ENCODE measurements at places on chromosomes 7 and 10.
A peak's percentile ranks its signal among the peaks of the same experiment; 100 is the strongest.

- peak; percentile 16 for DNase-seq
Observed at GRCh38 chr7:129376076-129376777, 58.0 kb upstream of the STRIP2 start.

GRCh38 chr7:2823130-2823529 lies 21.0 kb downstream of the GNA12 start:
- no peak for DNase-seq

GRCh38 chr7:6545398-6546126 lies 5.7 kb downstream of the GRID2IP start:
- DNase-seq = no peak

DNA sequence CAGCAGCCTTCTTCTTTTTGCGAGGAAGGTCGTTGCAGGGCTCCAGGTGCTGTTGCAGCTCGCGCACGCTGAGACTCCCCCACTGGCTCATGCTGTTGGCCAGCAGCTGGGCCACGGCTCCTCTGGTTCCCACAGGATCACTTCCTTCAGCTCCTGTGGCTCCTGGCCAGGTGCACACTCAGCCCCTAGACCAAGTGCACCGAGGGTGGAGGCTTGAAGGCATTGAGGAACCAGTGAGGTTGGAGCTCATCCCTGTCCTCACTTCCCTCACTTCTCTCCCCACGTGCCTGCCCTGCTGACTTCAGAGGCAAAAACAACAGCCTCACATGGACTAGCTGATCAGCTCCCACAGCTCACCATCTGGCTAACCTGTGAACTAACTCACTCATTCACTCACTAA lies 46.2 kb upstream of the ADRB1 start:
- no peak for DNase-seq

DNA sequence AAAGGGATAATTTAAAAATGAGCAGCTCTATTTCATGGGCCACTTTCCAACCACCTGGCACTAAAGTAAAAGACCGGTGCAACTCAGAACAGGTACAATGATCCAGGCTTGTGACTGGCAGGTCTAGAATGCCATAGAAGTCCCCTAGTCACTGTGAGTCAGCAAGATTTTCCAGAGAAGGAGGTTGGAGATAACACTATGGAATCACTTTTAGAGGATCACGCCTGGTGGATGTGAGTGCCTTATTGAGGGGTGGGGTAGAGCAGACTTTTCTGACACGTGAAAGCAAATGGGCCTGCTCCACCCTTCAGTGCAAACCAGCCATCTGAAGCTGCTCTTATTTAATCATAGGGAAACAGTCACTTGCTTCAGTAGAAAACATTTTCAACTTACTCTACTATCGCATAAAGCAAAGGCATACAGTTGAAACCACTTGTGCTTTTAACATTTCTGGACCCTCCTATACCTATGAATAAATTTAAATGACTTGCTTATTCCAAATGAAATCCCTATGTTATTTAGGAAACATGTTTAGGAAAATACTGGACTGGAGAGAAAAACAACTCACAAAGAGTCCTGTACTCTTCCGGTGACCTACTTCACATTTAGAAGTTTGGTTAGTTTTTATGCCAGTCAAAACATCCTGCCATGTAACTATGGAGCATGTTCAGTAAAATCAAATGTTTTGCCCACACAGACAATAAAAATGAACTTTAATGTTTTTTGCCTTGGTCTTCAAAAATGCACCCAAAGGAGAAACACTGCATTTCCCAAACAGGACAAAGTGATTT lies 21.5 kb upstream of the AKR1C1 start:
- no peak for DNase-seq

DNA sequence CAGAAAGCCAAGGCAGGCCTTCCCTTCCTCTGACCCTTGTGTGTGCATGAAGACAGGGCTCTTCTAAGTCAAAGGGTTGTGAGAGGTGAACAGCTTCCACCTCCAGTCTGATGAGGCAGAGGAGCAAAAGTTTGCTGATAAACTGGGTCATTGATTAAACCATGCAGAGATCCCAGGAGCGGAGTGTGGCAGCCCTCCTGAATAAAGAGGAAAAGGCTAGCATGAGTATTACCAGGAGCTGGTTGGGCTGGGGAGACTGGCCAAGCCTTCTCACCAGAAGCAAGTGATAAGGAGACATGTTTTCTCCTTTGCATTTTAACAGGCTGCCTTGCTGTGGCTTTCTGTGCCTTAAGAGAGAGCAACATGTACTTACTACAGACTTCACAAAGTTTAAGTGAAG lies 10.2 kb downstream of the LMOD2 start:
- DNase-seq = no peak

- DNase-seq = no peak
Observed at GRCh38 chr7:88771417-88771816, 11.9 kb downstream of the ZNF804B start.

- no peak for DNase-seq
Observed at GRCh38 chr7:97167176-97167575, 49.7 kb downstream of the SDHAF3 start.

GRCh38 chr10:22427890-22428571 lies 82.7 kb downstream of the SPAG6 start:
- DNase-seq = peak; percentile 87

- DNase-seq = peak; percentile 75
Observed at GRCh38 chr7:130951976-130952876, 218.2 kb upstream of the KLF14 start.

DNA sequence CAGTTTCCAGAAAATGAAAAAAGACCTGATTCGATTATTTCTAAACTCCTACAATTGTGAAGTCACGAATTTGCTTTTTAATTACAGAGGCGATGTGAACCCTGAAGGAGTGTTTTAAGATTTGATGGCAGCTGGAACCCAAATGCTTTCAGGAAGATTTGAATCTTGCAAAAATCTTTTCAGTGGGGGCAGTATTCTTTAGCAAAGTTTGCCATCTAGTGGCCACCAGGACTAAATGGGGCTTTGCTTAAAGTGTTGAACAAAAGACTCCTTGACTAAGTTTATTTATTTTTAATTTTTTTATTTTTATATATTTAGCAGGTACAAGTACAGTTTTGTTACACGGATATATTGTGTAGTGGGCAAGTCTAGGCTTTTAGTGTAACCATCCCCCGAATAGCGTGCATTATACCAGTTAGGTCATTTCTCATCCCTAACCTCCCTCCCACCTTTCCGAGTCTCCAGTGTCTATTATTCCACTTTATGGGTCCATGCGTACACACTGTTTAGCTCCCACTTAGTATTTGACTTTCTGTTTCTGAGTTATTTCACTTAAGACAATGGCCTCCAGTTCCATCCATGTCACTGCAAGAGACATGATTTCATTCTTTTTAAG lies 98.8 kb downstream of the CACNB2 start:
- DNase-seq = peak; percentile 62

- DNase-seq = no peak
Observed at GRCh38 chr10:108696792-108697477, 1226.4 kb downstream of the XPNPEP1 start.

- DNase-seq = no peak
Observed at GRCh38 chr7:50145801-50146338, 52.8 kb upstream of the ZPBP start.

DNA sequence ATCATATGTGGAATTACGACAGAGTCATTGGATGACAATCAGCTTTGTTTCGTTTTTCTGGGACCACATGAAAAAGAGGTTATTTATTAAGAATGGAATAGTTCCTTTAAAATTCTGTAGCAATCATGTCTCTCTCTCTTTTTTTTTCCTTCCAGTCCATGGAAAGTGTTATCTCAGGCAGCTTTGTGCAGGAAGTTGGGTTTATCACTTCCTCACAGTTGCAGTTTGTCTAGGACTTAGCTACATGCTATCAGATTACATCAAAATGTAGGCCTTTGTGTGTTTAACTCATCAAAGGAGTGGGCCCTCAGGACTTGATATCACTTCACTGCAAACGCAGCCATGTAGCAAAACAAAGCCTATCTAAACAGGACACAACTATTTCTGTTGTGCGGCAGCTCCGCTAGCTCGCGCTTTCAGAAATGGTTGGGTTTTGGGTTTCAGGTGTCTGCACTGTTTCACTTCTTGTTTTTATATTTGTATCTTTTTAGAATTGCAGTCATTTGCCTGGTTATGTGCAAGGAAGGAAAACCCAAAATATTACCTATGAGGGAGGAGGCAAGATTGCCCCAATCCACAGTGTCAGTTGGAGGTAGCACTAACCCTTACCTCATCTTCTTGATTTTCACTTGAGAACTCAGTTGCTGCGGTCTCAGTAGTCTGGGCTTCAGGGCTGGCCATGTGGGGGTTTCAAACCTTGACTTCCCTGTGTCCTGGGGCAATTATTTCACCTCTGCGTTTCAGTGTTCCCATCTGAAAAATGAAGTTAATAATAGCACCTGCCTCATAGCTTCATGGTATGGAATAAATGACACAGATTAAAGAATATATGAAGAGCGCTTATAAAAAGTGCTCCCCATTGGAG lies 66.7 kb downstream of the HHEX start:
- no peak for DNase-seq

- no peak for DNase-seq
Observed at GRCh38 chr7:95035295-95035694, 127.9 kb downstream of the PPP1R9A start.

DNA sequence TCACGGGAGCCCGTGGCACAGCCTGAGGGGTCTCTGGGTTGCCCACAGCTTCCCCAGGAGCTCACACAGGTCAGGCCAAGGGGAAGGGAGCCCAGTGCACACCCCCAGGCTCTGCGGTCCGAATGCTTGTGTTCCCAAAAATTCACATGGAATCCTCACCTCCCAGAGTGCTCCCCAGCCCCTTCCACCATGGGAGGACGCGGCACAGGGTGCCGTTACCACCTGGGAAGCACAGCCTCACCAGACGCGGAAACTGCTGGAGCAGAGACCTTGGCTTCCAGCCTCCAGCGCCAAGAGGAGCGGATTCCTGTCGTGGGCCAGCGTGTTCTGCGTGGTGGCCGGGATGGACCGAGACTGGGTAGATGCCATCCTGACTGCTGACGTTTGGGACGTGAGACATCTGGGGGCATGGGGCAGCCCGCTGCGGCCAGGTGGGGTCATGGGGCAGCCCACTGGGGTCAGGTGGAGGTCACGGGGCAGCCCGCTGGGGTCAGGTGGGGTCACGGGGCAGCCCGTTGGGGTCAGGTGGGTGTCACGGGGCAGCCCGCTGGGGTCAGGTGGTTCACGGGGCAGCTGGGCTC lies 149.4 kb downstream of the WDR37 start:
- no peak for DNase-seq

- DNase-seq = no peak
Observed at GRCh38 chr7:122457969-122458368, 153.4 kb upstream of the FEZF1 start.

DNA sequence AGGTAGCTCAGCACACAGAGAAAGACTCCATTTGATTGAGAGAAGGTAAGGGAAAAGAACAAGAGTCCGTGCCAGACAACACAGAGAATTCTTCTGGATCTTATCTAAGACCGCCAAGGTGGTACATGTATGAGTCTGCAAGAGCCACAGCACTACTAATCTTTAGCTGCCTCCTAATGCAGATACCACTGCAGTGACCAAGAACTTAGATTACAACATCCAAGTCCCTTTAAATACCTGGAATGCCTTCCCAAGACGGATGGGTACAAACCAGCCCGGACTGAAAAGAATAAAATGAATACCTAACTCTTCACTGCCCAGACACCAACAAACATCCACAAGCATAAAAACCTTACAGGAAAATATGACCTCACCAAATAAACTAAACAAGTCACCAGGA lies 33.3 kb downstream of the TFEC start:
- DNase-seq = no peak

DNA sequence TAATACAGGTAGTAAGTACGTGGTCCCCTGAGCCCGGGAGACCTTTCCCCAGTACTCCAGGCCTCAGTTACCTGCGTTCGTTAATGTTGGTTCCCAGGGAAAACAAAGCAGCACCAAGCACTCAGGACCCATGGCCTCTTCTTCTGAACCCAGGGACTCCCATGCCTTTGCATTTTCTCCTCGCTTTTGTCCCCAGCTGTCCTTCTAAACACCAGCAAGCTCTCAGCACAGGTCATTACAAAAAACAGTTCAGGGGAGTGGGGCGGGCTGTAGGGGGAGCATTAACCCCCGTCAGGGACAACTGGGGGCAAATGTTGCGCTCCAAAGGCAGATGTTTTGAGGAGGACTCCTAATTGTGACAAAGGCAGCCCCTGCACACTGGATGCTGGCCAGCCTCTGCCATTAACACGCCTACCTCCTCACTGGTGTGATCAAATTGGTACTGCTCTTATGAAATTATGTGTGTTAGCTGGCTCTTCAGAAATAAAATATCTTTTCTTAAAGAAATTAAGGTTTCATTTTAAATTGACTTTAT lies 80.5 kb upstream of the LRGUK start:
- DNase-seq = no peak

DNA sequence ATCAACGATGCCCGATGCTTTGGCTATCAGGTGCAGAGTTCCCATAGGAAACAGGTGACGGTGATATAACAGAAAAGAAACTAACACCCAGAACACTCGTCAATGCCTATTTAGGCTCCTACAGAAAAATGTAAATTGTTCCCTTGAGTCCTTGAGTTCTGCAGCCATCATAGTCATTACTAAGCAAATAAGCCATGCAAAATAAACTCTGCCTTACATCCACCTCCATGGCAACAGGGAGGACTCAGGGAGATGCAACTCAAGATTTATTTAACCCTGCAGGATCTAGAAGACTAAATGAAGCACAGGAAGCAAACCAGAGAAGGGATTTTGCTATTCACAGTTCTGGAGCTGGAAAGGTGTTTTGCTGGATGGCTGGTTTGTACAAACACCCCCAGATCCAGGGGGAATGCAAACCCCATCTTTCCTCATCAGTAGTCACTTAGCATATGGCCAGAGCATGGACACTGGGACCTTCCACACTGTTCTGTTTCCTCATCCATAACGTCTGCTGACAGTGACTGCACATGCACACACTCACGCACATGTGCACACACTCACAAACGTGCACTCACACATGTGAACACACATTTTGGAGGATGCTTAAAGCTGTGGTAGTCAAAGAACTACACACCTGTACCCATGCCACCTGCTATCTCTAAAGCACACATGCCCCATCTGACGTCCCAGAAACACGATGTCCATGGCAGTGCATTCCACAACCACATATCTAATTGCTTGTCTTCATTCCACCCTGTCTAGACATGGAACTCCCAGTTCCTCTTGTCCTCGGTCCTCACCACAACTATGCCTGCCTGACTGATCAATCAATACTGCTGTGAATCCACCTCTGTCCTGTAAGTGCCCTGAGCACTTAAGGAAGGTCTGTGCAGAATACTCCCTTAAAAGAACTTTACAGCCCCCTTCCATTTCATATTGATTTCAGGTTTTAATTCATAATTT lies 178.2 kb downstream of the COBL start:
- no peak for DNase-seq
